ENCODE measurements at places on chromosomes 4 and X.

- no peak for DNase-seq
These were observed 102.8 kb upstream of the OR13H1 start for GRCh38 chrX:131441033-131441432.

DNA sequence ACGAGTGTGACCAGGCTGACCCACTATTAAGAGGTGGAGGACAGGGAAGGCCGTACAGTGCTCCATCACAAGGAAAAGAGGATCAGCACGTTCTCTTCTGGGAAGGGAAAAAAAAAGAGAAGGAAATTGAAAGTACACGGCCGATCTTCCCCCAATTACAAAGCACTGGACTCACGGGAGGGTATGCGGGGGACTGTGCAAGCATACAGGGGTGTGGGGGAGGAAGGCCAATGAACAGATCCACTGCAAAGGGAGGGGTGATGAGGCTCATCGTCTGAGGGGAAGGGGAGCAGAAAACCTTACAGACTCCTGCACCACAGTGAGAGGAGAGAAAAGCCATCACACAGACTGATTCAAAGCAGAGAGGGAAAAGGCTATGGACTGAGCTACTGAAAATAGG is 1.1 kb downstream of the ELK1 start:
- DNase-seq: no peak

- no peak for DNase-seq
These were observed 14.2 kb downstream of the PHOX2B start for GRCh38 chr4:41734371-41734770.

DNA sequence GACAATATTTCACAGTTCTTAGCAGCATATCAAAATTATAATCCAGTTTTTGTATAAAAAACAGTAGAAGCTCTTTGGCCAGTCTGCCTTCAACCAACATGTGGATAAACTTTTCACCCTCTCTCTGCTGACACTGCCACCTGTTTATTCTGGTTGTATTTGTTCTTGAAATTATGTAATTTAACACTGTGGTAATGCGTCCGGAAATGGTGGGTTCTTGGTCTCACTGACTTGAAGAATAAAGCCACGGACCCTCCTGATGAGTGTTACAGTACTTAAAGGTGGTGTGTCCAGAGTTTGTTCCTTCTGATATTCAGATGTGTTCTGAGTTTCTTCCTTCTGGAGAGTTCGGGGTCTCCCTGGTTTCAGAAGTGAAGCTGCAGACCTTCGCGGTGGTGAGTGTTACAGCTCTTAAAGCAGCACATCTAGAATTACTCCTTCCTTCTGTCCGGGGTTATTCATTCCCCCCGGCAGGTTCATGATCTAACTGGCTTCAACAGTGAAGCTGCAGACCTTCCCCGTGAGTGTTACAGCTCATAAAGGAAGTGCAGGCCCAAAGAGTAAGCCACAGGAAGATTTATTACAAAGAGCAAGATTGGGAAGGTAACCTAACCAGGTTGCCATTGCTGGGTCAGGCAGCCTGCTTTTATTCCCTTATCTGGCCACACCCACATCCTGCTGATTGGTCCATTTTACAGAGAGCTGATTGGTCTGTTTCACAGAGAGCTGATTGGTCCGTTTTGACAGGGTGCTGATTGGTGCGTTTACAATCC is 15.7 kb downstream of the FAM184B start:
- DNase-seq: no peak

GRCh38 chrX:40912576-40912975 is 172.7 kb upstream of the USP9X start:
- DNase-seq: no peak

DNA sequence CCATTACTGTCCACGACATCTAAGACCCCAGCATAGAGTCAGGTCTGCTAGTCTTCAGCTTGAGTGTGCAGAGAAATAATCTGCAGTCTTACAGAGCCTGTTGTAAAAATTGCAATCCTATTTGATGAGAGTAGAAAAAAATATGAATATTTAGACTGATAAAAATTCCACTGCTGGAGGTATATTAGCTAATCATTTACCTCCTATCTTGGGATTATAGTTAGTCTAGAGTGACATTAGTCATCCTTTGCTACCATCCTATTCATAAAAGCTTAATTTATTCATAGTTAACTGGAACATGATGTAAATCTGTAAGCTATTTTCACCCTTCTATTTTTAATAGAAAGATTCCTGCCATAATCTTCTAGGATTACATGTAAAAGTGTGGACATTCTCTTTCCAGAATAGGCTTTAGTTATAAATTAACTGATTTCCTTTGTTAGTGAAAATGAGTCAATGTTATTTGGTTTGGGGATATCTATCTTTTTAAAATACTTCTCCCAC is 26.7 kb downstream of the C4orf54 start:
- no peak for DNase-seq

GRCh38 chr4:71545168-71545567 is 206.3 kb downstream of the SLC4A4 start:
- no peak for DNase-seq

- DNase-seq: no peak
These were observed 13.6 kb downstream of the FBXW7 start for GRCh38 chr4:152522245-152522644.

GRCh38 chr4:159266981-159267868 is 164.3 kb downstream of the RAPGEF2 start:
- no peak for DNase-seq

- no peak for DNase-seq
These were observed 54.6 kb downstream of the NIPAL1 start for GRCh38 chr4:48071191-48071590.

GRCh38 chr4:186013419-186014186 is 55.4 kb upstream of the TLR3 start:
- no peak for DNase-seq

DNA sequence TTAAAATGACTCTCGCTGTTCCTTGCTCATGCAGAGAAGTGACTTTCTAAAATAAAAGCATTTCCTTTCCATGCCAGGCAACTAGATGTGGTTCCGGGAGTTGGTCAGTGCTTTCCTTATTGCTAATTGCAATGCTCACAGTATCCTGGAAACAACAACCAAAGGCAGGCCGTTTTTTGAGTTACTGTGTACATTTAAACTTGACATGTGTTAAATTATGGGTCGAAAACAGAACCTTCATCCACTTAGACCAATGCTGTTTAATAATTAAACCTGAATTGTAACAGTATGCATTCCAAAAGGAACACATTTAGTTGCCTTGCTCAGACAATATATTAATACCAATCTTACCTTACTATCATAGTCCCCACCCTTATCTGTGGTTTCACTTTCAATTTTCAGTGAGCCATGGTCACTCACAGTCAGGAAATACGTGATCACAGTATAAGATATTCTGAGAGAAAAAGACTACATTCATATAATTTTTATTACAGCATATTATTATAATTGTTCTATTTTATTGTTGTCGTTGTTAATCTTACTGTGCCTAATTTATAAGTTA is 102.6 kb downstream of the HS6ST2 start:
- DNase-seq: no peak

GRCh38 chr4:161841759-161842158 is 322.0 kb downstream of the FSTL5 start:
- no peak for DNase-seq

GRCh38 chrX:129724754-129725153 is 14.0 kb upstream of the XPNPEP2 start:
- DNase-seq: no peak

- no peak for DNase-seq
These were observed 317.5 kb downstream of the DHRSX start for GRCh38 chrX:2183193-2183725.

DNA sequence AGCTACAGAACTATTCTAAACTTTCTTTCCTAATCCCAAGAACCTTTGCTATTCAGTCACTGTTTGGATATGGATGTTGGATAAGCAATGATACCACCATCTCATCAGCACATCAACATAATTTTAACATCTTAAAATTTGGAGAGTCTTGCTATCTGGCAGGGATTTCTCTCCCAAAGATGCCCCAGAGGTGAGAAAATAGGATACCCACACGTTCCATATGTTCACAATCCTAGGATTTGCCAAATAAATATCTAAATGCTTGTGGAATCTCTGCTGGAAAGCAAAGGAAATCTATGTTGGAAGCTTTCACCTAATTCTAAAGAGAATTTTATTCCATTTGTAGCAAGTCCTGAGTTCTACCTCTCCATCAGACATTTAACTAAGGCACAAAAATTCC is 24.4 kb downstream of the SOWAHB start:
- no peak for DNase-seq

DNA sequence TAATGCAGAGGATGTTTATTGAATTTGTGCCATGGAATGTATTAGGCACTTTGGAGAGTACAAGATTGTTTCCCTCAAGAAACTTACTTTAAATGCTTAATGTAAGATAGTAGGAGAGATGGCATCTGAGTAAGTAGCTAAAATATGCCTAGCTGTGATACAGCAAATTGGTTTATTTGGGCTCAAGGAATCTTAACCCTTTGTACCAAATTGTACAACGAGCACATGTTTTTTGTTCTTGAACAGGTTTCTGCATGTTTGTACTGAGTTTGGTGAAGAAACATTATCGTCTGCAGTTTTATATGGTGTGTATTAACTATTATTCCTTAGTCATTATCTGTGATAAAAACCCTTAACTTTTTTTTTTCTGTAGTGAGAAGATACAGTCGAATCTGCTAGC is 48.6 kb downstream of the CDS1 start:
- DNase-seq: no peak

- DNase-seq: no peak
These were observed 799 bp downstream of the XPNPEP2 start for GRCh38 chrX:129739578-129739977.

Data from activated gamma-delta T cell (primary cell).